Fibroblast of skin of back (primary cell): ENCODE measurements at places on chromosomes 11 and 22.

DNA sequence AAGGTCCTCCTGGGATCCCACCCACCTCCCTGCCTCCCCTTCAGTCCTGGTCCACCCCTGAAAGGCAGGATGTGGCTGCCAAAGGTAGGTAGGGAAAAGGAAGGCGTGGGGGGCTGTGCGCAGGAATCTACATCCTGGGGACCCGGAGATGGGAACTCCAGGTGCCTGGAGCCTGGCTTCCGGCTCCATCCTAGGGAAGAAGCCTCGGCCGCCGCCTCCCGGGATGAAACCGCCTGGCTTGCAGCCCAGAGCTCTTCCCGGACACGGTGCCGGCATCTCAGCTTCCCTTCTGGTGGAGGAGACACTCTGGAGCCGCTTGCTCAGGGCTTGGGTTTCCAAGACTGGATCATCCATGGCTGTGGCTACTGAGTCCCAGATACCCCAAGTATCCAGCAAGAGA, 33.3 kb upstream of the PDGFB start:
- peak; percentile 57 for DNase-seq

DNA sequence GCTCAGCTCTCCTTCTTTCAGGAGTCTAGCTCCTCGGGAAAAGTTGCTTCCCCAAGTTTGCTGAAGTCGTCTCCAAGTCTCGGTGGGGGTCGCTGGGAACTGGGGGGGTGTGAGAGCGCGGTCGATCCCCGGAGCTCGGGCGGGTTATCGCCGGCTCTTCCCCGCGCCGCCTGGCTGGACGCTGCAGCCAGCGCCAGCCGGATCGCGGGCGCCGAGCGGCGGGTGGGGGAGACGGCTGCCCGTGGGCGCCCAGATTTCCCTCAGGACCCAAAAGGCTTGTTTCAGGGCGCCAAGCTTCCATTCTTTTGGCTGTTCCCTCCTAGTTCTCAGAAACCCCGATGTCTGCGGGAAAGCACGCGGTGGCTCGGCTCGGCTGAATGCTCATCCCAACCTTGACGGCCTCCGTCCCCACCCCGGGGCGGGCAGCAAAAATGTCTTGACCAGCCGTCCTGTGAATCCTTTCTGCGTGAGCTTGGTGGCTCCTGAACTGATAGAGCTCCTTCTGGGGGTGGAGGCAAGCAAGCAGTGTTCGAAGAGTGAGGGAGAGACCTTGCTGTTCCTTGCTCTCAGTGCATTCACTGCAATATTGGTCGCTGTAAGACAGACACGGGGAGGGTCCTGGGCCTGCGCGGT, 1.7 kb downstream of the ZBTB16 start:
- no peak for DNase-seq

DNA sequence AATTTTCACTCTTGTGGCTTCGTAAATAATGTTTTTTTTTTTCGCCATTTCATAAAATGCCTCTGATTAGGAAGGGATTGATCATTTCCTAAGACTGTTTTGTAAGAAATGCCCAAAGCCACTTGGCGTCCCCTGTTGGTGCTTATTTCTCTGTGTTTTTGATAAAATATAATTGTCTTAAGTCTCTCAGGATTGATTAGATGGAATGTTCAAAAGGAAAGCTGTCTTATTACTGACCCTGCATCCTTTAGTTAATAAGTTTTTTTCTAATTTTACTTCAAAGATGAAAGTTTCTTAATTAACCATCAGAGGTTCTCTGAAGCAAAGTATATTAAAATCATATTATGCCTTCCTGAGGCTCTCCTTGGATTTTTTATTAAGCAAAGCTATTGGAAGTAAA, 624.3 kb upstream of the TENM4 start:
- DNase-seq, result no peak

DNA sequence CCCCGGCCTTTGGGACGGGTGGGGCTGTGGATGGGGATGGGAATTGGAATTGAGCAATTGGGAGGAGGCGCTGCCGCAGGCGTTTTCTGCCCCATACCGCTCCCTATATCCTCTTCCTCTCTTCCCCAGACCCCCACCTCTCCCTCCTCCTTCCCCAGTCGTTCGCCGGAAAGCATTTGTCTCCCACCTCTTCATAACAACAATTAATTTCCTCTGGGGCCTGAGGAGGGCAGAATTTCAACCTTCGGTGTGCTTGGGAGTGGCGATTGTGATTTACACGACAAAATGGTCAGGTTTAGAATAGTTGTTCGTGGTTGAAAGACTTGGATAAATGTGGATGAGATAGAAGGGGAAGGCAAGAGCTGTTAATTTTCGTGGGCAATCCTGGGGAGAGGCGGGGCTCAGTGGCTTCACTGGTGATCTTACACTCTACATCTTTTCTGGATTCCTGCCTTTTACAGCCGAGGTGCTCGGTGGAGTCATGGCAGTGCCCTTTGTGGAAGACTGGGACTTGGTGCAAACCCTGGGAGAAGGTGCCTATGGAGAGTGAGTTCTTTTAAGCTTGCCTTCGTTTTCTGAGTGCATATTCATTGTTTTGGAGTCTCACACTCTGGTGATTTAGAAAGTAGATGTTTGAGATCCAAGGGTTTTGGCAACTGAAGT, 1.5 kb downstream of the CHEK1 start:
- peak; percentile 94 for DNase-seq
